SK-N-MC (cell line): ENCODE measurements at places on chromosomes 16 and 17.

DNA sequence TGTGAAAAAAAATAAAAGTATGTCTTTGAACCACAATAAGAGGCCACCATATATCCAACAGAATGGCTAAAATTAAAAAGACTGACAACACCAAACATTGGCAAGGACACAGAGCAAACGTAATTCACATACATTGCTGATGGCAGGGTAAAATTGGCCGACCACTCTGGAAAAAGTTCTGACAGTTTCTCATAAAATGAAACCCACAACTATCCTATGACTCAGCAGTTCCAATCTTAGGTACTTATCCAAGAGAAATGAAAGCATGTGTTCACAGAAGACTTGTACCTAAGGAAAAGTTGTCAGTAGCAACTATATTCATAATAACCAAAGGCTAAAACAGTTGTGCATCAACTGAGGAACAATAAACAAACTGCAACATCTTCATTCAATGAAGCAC, 357.3 kb upstream of the XYLT1 start:
- DNase-seq = no peak

- no peak for DNase-seq
These were observed 100.4 kb downstream of the SNX11 start for GRCh38 chr17:48207776-48208544.

DNA sequence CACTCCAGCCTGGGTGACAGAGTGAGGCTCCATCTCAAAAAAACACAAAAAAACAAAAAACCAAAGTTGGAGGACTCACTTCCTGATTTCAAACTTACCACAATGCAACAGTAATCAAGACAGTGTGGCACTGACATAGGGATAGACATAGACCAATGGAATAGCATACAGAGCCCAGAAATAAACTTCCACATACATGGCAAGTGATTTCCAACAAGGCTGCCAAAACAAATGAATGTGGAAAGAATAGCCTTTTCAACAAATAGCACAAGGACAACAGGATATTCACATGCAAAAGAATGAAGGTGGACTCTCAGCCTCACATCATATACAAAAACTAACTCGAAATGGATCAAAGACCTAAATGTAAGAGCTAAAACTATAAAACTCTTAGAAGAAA, 36.8 kb upstream of the RASD1 start:
- no peak for DNase-seq

DNA sequence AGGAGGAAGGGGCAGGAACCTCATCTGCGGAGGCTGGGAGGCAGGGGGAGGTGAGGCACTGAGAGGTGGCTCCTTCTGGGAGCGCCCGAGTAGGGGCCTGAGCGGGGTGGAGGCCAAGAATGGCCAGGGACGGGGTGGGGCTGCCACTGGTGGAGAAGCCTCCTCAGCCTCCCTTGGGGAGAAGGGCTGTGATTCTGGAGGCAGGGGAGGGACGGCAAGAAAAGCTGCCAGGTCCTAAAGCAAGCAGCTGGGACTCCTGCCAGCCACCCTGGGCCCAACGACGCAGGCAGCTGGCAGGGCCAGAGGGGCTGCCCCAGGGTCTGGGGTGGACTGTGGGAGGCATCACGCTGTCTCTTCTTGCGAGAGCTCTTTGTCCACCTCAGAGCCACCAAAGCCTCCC, 12.7 kb upstream of the MLKL start:
- no peak for DNase-seq

DNA sequence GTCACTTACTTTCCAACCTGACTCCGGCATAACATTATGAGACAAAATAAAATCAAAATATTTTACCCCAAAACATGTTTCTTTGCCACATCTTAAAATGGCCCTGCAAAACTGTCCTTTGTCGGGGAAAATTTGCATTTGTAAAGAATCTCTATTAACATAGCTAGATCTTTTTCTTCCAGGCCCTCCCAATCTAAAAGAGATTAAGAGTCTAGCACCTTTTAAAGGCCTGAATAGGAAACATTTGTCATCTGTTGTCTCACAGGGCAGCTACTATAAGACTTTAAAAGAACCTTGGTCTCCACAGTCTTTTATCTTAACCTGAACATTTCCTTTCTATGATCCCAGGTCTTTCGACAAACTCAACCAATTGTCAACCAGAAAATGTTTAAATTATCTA, 18.1 kb upstream of the DHRS7B start:
- no peak for DNase-seq

DNA sequence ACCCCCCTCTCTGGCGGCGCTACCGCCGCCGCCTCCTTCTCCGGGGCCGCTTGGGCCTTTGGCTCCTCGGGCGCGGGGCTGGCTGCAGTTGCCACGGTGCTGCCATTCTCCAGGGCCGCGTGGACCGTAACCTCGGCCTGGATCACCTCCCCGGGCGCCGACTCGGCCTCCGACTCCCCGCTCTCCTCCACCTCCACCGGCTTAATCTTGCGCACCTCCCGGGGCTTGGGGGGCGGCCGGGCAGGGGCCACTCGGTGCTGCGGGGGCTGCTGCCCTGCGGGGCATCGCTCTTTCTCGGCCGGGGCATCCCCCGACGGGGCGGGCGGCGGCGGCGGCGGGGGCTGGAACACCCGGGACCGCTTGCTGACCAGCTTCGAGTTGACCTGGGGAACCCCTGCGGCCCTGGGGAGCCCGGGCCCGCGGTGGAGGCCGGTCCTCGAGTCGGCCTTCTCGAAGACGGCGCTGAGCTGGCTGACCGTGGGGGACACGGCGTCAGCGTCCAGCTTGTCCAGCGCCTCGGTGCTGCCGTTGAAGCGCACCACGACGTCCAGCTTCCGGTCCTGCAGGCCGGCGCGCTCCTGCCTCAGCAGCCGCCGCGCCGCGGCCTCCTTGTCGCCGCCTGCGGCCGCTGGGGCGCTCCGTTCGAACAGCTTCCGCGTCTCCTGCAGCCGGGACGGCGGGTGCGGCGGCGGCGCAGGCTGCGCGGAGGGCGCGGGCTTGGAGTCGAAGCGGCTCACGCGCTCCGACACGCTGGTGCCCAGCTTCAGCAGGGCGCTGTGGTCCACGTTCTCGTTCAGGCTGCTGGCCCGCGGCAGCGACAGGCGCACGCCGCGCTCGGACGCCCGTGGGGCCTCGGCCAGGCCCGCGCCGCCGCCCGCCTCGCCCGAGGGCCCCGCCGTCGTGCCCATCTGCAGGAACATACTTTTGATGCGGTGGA, 792 bp downstream of the PPP1R9B start:
- no peak for DNase-seq

DNA sequence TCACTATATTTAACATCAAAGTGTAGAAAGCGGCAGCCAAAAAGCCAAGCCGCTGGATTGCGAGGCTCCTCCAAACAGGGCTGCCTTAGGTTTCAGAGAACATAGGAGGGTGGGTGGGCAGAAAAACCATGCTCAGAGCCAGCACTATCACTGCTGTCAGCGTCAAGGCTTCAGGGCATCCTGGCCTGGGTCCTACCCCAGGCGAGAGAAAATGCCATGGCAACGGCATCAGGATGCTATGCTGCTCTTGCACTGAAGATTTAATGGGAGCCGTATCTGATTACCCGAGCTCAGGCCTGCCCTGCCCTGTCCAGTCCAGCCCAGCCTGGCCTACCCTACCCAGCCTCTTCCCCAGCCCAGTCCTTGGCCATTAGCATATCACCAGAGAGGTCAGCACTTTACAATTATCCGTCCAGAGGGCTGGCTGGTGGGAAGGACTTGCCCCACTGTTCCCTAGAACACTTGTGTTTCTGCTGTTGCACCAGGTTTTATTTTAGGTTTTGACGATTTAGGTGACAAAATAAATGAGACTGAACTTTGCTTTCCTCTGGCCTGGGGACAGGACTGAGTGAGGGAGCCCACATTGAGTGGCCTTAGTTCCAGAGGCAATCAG, 61.1 kb downstream of the TOM1L2 start:
- no peak for DNase-seq

DNA sequence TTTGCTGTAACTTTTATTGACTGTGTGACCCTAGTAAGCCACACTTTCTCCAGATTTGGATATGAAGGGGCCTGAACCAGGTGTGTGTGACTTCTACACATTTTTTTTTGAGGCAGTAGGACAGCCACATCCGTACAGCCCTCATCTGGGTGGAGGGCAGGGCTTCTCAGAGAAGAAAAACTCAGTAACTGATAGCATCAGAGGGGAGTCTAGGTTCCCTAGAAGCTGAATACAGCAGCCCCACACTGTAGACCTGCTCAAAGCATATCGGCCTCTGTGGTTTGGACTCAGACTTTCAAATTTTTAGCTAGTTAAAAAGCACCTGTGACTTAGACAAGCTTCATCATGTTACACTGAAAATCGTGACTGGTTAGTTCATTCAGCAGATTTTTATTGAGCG, 10.8 kb downstream of the PRSS54 start:
- no peak for DNase-seq

DNA sequence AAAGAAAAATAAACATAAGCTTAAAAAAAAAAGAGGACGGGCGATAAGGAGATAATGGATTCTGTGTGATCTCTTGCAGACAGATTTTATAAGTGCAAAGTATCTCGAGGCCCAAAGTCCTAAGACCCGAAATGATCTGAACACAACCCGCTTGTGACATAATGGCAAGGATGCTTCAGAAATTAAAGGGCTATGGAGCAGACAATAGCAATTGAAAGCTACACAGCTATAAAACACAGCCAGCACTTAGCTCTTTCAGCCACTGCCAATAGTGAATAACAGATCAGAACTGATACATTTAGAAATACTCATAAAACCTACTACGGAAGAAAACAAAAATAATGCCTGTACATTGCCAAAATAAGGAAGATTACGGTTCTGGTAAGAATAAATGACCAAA, 117.5 kb downstream of the ZFHX3 start:
- no peak for DNase-seq

- peak; percentile 65 for DNase-seq
These were observed at the start of gene BAIAP2 for GRCh38 chr17:81034779-81035520. TSS of gene BAIAP2 (plus strand) at chr17:81035151. CDS start at chr17:81035255, 104 bp downstream.

DNA sequence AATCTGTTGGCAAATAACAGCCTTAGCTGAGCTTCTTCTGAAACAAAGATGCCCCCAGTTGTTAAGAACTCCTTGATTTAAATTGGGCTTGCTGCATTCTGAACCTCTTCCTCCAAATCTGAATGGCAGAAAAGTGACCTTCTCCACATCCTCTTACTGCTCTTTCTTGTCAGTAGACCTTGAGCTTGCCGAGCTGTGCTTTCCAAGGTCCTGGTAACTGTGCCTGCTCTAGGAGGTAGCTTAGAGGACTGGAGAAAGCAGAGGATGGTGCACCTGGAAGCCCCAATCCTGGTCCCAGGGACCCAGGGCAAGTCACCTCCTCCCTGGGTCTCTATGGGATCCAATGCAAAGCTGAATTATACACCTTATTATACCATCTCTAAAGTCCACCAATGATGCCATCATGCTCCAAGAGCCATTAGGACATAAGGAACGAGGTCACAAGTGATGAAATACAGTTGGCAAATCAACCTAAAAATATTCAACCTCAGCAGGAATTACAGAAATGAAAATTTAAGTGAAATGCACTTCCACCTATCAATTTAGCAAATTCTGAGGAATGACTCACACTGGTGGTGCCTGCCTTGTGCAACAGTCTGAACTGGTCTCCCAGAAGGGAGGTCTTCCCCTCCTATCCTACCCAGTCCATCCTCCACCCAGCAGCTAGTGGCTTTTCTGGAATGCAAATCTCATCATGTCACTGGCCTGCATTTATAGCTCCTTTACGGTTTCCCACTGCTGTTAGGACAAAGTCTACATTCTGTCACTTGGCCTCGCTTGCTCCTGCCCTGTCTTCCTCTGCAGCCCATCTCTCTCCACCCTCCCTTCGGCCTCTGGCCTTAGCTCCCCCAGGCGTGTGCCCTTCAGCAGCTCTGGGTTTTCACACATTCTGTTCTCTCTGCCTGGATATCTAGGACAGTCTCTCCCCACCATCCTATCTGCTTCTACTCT, 36.6 kb downstream of the TOM1L2 start:
- DNase-seq = no peak

- DNase-seq = no peak
These were observed 2.8 kb downstream of the DBNDD1 start for GRCh38 chr16:90016339-90016950.

DNA sequence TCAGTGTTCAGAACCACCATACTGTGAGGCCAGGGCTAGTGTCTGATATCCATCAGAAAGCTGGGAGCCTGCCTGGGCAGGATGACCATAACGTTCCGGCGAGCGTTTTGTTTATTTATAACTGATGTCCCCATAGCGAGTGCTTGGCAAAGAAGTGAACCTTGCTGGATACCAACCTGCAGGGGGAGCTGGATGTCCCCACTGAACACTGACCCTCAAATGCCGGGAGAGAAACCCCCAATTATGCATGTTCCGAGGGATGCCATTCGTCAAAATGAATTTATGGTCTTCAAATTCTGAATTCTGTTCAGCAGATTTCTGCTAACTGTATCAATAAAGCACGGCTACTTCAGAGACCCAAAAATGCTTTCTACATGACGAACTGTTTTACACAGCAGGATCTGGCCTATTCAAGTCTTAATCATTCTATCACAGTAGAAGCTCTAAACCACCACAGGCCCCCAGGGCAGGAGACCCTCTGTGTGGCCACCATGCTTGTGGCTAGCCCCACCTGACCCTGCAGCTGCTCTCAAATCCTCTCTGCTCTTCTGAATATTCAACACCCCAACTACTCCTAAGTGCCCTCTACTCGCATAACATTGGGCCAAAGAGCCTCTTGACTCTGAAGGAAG, 15.2 kb downstream of the MED24 start:
- no peak for DNase-seq

- no peak for DNase-seq
These were observed 25.4 kb downstream of the UBE2G1 start for GRCh38 chr17:4340914-4341615.

GRCh38 chr17:5700745-5701144, 116.4 kb upstream of the NLRP1 start:
- no peak for DNase-seq

DNA sequence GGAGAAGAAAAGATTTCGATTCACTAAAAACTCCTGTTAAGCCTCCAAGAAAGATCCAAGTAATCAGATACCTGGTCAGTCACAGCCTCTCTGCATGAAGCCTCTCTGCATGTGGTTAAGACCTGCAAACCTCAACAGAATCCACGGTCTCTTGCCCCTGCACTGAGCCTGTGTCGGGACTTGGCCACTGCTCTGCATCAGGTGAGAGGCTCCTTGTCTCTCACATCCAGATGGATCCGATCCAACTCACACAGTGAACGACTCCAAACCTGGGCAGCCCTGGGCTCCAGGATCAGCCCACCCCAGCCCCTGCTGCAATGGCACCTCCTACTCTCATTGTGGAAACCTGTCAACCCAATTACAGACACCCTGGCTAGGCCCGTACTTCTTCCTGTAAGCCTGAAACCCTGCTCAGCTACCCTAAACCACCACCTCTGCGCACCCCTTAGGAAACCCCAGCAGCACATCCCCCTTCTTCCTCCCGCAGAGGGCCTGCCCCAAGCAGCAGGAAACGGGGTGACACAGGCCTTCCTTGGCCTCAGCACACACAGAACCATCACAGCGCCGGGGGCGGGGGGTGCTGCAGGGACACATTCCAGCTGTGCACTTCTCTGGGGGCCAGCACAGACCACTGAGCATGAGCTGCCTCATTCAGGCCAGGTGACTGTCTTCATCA, 129.5 kb downstream of the ANKRD11 start:
- no peak for DNase-seq

GRCh38 chr17:57154921-57155320, 69.9 kb downstream of the AKAP1 start:
- no peak for DNase-seq
